ENCODE measurements at places on chromosomes 6 and 20.

DNA sequence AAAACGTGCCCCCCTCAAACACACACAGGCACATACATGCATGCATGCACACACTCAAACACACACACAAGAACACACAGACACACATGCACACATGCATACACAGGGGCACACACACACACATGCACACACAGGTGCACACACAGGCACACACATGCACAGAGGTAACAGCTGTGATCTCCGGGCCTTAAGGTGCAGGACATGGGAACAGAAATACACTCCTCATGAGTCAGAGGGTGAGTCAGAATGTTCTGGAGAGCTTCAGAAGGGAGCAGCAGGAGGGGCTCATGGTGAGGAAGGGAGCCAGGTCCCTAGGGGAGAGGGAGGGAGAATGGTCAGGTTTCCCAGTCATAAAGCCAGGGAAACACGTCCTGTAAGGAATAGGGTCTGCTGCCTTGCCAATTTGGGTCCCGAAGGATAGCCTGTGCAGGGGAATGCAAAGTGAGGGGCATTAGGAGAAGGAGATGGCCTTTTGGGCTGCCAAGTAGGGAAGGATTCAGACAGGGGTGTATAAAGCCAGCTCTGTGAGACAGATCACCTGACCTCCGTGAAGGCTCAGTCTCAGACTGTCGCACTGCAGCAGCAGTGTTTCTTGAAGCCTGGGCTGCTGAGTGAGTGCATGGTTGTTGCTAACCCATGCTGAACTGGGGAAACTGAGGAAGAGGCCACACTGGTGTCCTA, 123.9 kb downstream of the MAFB start:
- DNase-seq, result no peak

- DNase-seq, result no peak
Observed at GRCh38 chr6:161351858-161352257, 78.0 kb upstream of the AGPAT4 start.

GRCh38 chr6:9056556-9056955, 621.2 kb upstream of the SLC35B3 start:
- DNase-seq, result no peak

- DNase-seq, result no peak
Observed at GRCh38 chr6:108142240-108142639, 23.6 kb upstream of the NR2E1 start.

DNA sequence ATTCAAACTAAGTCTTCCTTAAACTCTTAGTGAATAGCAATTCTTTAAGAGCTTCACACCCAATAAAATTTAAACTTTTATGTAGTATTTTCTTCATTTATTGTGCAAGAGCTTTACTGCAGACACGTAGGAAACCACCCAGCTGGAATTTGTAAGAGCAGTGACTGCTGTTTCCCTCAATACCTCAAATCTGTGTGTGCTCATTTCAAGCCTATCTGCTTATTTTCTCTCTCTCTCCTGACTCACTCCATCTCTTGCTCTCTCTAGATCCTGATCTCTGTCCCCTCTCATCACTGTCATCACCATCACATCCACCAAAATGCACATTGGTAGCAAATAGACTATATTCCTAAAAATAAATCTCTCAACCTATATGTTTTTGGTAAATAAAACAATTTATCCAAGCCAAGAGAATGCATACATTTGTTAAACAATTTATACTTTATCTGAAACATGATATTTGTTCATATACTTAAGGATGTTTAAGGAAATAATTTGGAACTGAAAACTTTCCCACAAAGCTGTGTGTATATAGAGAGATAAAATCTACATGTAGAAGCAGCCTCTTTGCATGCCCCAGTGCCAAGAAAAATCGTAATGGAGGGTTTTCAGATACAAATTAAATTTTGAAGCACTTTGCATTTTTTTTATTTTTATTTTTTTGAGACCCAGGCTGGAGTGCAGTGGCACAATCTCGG, 273.0 kb downstream of the TFAP2A start:
- no peak for DNase-seq

DNA sequence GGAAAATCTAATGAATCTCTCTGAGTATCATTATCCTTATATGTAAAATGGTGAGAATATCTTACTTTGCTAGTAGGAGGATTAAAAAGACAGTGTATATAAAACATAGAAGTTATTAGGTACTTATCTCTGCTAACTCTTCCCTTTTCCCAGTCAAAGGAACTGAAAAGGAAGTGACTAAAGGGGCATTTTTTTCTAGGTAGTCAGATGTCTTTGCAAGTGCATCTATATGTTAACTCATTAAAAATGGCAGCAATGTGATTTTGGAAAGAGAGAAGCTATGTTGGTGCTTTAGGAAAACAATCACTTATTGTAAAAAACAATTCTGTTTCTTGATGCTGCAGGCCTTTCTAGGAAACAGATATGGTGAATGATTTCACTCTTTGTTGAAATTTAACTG, 180.9 kb downstream of the SAMD5 start:
- no peak for DNase-seq

DNA sequence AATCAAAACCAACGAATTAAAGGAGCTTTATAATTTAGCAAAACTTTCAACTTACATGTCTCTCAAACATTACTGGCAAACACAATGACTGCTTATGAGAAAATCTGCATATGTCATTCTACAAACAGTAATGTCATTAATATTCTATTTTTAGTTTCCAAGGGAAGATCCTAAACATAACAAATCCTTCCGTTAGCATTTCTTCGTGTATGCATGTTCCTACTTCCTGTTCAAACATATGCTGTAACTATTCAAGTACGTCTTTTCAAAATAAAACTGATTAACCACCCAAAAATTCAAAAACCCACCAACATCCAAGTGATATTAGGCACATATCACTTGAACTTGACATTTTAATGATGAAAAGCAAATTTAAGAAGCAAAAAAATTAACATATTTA, 131.3 kb downstream of the HACE1 start:
- no peak for DNase-seq

DNA sequence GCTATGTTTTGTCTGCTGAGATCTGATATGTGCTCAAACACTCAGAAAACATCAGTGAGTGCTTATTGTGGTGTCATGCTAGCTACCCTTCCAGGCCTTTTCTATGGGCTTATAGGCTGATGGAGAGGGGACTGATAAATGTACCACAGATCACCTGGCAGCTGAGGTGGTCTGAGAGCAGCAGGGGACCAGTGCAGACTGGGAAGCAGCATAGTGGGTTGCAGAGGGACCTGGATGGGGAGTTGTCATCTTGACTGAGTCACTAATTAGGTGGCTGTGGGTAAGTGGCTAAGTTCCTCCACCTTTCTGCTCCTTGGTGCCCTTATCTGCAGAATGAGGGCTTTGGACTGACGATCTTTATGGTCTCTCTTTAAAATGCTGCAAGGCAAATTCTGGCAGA, 2.8 kb downstream of the TMEM200A start:
- no peak for DNase-seq

DNA sequence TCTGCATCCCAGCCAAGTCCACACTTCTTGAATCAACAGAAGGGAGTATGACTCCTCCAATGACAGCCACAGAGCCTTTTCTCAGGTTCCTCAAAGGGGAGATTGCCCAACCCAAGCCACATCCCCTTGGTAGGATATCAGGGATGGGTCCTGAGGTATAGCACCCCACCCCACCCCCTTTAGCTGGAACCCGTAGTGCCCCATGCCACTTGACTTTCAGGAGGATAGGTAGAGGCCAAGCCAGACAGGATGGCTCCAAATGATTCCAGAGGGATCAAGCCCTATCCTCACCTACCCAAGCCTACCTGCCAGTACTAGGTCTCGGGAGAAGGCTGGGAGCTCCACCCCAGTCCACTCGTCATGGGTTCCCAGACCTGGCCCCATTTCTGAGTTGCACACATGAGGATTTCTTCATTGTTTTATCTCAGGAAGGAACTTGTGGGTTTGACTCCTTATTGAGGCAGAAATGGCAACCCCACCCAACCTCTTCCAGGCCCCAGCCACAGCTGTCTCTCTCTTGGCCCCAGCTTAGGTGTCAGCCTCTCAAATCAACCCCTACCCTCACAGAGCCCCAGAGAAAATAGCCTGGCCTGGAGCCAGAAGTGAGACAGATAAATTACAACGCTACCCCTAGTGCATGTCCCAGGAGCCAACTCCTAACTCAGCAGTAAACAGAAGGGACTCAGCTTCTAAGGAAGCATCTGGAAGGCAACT, 3.6 kb downstream of the CCND3 start:
- DNase-seq, result peak; percentile 85

- no peak for DNase-seq
Observed at GRCh38 chr20:47007826-47008655, 113.4 kb downstream of the EYA2 start.

GRCh38 chr6:166834049-166834448, 122.3 kb downstream of the RNASET2 start:
- no peak for DNase-seq

DNA sequence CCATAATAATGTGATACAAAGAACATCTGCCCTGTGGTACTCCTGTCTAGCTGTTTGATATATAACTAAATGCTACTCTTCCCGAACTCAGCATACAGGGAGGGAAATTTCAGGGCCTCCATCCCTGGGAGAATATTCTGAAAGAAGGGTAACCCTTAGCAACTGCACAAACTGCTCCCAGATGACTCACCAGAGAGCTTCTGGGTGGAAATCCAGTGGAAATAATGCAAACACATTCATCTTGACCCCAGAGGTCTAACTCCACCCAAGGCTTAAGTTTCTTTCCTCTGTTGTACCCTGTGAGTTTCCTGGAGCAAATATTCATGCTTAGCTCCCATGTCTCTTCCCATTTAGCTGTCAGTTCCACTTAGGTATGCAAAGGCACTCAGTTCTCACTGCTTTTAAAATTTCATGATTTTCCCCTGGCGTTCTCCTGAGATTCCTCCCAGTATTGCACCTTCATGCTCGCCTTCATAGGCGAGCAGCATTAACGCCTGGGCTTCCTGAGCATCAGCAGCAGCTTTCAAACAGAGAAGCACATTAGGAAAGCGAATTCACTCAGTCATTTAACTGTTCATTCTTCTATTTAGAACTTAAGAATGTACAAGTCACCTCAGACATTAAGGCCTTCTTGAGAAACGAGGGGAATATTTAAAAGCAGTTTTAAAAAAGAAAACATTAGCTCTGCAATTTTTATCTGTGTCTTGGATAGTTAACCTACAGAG, 43.8 kb upstream of the LAMA4 start:
- no peak for DNase-seq

DNA sequence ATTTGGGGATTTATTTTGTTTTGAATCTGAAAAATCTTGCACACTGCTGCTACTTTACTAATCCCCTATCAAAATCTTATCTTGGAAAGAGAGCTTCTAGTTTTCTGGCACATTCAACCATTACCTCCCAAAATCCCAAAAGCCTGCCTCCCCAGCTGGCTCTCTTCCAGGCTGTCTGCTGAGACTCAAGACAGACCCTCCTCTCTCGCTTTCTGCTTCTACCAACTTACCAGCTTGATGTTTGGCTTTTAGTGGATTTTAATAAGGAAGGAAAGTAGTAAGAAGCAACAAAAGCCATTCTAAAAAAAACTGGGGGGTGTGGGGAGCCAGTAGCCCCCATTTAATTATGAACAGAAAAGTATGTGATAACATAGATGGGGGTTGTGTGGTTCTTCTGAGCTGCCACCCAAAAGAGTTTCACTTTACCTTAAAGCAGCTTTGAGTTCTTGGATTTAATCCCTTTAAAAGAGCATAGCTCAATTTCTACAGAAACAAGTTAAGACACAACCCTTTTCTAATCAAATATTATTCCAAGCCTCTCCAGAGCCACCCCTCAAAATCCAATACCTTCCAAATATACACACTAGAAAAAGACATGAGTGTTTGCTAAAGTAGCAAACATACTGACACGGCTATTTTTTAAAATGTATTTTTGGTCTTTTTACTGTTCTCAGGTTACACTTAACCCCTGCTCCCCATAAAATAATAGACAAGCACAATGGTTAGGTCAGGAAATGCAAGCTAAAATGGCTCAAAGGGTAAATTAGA, 71.7 kb downstream of the ATP9A start:
- DNase-seq, result no peak

DNA sequence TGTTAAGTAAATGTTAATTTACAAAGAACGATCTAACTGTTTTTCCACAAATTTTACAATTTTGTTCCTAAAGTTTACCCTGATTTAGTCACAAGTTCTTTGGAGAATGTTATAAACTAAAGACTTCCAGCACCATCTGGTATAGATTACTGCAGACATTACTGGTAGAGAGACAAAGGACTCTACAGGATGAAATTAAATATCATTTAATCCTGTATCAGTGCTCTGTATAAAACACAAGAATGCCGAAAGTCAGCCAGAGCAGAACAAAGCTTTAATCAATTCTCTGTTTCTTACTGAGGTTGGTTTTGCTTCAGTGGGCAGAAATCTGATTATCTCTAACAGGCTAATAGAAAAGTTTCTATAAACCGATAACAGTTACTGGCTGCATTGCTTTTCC, 763.6 kb downstream of the TENT5A start:
- DNase-seq, result no peak

- DNase-seq, result no peak
Observed at GRCh38 chr20:25038591-25039015, 19.3 kb downstream of the ACSS1 start.

DNA sequence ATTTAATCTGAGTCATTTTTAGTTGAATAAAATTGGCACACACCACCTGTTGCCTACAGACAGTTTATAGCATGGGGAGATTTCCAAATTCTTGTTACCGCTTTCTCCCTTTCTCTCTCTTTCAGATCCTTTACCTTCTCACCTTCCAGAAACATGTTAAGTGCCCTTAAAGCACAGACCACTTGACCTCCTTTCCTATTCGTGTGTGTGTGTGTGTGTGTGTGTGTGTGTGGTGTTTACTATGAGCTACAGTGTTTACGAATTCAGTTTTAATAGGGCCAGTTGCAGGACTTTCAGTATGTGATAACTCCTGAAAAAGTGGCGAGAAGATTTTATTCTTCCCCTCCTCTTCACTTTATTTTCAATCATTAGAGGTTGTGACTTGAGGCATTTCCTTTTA, 258.1 kb downstream of the BMP2 start:
- DNase-seq, result no peak

- no peak for DNase-seq
Observed at GRCh38 chr20:63090682-63091571, 84.2 kb upstream of the BHLHE23 start.
